NCI-H2029 treated with DMSO at 0.1 percent for 48 hours (cell line): ENCODE measurements at places on chromosomes 2 and 18.

DNA sequence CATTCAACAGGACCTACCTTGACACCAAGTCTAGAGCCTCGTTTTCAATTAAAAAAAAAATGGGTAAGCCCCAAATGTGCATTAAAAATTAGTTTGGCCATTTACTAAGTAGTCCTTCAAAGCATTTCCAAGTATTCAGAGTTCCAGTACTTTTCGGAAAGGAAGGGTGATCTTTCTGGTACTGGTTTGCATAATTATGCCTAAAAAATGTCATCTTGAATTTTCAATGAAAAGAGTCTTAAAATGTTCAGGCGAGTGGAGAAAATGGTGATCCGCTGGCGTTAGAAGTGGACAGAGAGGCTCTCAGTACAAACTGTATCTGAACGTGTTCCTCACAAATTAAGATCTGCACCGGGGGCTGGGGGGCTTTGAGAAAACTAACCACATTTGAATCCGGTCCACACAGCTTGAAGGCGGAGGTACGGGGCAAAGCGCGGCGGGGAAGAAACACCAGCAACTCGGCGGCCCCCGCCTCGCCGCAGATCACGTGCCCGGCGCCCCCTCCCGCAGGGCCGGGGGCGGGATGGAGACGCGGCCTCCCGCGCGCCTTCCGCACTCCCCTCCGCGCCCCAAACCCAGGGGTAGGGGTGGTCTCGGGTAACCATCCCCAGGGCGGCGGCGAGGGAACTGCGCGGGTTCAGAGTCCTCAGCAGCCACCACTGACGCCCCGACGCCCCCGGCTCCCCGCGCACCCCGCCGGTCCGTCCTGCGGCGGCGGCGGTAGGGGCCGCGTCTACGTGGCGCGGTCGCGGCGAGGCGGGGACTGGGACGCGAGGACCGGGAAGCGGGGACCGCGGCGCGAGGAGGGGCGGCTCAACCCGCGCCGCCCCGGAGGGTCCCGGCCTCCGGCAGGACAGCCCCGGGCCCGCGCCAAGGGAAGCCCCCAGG is 564 bp downstream of the LPIN2 start:
- DNase-seq: no peak

DNA sequence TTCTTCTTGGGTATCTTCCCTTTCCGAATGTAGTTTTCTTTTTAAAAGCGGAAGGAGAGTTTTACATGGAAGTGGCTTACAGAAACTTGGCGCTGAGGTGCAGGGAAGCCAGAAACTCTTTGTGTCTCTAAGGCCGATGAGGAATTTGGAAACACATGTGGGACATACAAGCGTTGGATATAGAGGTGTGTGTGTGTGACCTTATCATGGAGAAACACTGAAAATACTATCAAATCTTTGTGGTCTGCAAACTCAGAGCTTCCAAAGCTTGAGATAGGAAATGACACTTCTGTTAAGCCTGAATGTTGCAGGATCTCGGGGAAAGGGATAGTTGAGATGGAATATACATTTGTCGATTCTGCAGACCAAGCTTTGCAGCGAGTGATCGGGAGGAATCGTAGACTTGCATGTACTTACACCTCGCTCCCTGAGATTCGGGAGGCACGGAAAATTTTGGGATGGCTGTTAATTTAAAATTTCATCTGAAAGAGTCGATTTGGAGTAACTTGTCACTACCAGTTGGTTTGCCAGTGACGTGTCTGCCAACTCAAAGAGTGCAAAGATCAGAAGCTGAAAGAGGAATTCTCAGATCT is 1.0 kb downstream of the NAB1 start:
- no peak for DNase-seq

DNA sequence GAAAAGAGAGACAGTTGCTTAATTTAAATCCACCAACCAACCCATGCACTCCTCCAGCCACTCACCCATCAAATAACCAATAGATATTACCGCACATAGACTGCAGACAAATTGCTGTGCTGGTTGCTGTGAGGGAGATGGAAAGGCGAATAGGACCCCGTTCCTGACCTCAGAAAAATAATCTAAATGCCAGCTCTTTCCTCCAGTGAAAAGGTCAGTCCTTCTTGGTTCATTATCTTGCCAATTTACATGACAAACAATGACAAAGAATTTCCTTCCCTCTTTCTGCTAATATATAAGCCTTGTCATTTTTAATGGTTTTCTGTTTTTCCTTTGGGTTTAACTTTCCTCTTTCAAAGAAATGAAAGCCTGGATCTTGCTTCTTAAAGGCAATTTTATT is 61.6 kb downstream of the MEP1B start:
- DNase-seq: no peak

GRCh38 chr2:173087214-173087581 is 11.6 kb downstream of the MAP3K20 start:
- no peak for DNase-seq

DNA sequence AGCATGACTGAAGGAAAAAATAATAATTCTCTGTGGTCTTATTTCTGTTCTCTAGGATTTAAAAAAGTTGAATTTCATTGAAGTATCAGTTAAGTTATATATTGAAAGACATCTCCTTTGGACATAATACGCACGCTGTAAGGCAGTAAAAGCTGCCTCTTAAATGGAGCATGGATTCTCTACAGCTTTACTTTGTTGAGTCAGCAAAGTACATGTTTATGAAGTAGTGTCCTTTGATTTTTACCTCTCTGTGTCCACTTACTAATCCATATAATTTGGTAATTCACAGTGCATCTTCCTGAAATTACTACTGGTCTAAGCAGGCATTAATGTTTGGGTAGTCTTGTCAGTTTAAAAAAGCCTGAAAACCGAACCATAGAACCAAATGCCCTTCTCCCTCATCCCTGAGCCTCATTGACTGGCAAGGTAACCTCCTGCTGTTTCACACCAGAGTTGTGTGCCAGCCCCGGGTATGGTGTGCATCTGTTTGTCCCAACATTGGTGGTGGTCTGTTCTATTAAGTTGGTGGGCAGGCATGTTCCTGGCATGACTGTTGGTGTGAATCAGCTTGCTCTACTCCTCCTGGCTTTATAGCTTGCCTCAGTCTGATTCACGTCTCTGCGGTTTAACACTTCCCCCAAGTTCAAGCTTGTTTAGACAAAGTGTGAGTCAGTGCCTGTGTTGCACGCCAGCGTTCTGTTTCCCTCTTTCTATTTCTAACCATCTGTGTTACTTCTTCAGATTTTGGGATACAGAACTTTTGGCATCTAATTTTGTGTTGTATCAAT is 71.0 kb upstream of the ITM2C start:
- no peak for DNase-seq
